ENCODE measurements at places on chromosomes 12 and 14.

GRCh38 chr12:1936406-1937320, 18.2 kb upstream of the CACNA2D4 start:
- peak; percentile 40 for DNase-seq

- no peak for DNase-seq
Measured at GRCh38 chr14:98725676-98726075, 546.3 kb downstream of the BCL11B start.

GRCh38 chr12:15428632-15429031, 106.3 kb downstream of the PTPRO start:
- peak; percentile 3 for DNase-seq

- DNase-seq: no peak
Measured at GRCh38 chr14:98160901-98161300, 1111.1 kb downstream of the BCL11B start.

DNA sequence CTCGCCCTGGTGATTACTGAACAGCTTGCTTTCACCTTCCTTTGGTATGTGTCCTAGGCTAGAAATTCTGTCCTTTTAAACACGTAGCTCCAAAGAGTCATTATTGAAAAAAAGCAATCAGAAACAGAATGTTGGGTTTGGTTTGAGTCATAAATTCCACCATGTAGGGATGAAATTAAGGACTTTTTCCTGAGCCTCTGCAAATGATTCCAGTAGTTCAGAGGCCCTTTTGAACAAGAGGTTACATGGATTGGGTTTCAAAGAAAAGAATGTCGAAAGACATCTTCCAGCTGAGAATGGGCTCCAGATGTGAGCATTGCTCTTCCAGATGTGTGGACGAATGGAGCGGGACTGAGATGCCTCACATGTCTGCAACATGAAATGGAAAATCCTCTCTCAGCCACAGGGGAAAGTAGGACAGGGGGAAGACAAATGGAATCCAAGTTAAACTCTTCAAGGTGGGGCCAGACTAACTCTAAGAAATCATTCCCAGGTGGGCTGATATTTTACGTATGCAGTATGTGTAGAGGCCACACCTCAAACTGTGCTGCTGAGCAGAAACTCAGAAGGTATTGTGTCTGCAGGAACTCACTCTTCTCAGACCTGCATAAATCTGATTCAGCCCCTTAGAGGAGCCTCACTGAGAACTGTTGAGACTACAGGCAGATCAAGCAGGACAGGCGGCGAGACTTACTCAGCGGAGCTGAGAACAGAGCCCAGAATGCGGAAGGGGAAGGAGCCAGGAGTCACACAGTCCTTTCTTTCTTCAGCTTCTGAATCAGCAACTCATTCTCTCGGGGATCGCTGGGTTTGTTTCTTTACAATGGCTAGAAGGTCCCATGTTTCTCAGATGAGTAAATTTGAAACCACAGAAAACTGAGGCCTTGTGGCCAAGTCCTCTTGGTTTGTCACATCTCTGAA, 23.3 kb upstream of the EMP1 start:
- peak; percentile 92 for DNase-seq

GRCh38 chr14:96512602-96513397, 10.6 kb downstream of the PAPOLA start:
- DNase-seq: no peak

DNA sequence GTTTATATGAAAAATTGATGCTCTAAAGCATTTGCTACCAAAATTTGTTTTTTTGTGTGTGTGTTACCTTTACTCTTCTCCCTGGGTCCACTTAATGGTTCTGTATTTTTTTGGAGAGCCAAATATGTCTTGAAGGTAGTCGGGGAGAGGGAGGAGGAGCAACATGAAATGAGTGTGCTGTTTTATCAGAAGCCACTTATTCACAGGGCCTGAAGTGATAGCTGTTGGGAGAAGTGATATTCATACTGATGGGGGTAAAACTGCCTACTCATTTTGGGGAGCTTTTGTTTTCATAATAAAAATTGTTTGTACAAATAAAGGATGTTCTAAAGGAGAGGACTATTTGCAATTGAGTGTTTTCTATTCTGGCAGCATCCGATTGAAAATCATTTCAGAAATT, 29.2 kb downstream of the CRADD start:
- no peak for DNase-seq

DNA sequence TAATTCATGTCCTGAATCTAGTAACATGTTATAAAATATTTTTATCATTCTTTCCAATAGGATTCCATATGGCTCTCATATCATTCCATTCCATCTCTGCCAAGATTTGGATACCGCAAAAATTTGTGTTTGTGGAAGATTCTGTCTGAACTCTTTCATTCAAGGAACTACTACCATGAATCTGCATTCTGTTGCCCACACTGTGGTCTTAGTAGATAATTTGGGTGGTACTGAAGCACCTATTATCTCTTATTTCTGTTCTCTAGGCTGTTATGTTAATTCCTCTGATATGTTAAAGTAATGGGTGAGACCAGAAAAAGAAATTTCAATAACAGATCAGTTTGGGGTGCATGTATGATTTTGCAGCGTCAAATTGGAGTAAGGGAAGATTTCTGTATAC, 6.2 kb downstream of the RPL36AL start:
- DNase-seq: no peak

DNA sequence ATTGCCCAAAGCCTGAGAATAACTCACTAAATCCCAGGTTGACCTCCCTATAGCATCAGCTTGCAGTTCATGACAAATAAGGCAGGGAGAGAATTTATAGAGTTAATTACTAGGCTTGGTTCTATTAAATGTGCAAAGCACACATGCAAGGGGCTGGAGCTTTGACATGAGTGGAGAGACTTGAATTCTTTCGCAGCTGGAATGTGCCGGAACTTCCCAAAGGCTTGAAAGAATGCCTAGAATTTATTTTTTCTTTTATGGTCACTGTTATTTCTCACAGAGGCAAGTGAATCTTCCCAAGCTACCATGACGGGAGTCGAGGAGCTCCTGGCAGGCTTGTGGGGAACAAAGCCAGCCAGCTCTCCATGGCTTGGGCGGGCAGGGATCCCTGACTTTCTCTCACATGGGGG, 95.5 kb upstream of the USP44 start:
- peak; percentile 75 for DNase-seq

GRCh38 chr14:36915081-36915480, 253.4 kb downstream of the PAX9 start:
- peak; percentile 12 for DNase-seq

GRCh38 chr12:123895451-123895850, 77.2 kb downstream of the CCDC92 start:
- DNase-seq: no peak

- no peak for DNase-seq
Measured at GRCh38 chr14:20419419-20419818, 6.1 kb upstream of the TEP1 start.

DNA sequence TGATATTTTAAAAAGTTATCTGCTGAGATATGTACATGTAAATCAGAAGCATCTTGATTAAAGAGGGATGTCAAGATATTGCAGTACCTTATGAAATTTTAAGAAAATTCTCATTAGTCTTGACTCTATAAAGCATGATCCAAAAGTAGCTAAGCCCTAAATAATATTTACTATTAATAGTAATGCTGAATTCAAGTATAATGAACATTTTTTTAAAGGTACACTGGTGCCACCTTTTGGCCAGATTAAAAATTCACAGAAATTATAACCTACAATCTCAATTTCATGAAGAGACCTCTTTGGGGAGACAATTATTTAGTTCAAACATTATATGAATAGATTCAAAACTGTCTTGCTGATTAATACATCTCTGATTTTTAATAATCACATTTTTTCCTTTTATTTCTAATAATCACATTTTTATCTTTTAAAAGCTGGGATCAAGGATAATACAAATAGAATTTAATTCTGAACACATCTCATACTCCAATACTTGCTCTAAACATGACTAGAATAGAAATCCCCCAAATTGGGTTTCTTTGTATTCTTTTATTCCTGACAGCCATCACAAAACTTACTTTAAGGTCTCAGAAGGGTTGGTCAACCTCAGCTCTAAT, 13.4 kb downstream of the AKAP5 start:
- DNase-seq: peak; percentile 25

- DNase-seq: no peak
Measured at GRCh38 chr12:93413064-93413463, 28.7 kb downstream of the UBE2N start.

- DNase-seq: no peak
Measured at GRCh38 chr14:23172096-23172495, 11.4 kb downstream of the SLC7A8 start.

GRCh38 chr12:11704089-11704488, 54.6 kb downstream of the ETV6 start:
- DNase-seq: no peak

- DNase-seq: no peak
Measured at GRCh38 chr12:93333054-93333453, 44.7 kb upstream of the NUDT4 start.

DNA sequence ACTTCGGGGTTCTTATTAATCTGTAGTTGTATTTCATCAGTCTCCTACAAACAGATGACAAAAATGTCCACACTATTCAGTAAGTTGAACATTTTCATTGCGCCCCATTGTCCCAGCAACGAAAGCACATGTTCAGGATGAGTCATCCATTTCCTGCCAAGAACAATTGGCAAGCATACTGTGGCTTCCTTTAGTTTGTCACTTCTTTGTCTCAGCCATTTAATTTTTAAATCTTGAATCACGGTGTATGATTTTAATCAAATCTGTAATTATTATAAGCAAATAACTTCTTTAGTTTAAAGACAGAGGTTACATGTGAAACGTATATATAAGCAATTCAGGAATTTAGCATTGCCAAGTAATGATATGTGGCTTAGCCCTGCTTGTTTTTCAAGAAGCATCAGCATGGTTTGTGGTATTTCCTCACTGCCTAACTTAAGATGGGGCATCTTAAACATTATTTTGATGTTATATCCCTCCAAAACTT, 211.3 kb upstream of the KRR1 start:
- DNase-seq: peak; percentile 86

DNA sequence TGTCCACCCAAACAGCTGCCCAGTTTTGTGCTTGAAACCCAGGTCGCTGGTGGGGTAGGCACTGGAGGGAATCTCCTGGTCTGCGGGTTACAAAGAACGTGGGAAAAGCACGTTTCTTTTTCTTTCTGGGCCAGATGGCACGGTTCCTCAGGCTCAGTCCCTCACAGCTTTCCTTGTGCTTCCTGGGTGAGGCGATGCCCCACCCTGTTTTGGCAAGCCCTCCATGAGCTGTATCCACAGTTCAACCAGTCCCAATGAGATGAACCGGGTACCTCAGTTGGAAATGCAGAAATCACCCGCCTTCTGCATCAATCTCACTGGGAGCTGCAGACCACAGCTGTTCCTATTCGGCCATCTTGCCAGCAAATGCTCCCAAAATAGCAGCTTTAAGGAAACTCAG, 51.4 kb upstream of the TMTC2 start:
- DNase-seq: no peak

- DNase-seq: no peak
Measured at GRCh38 chr14:76953311-76953945, 75.1 kb downstream of the IRF2BPL start.

DNA sequence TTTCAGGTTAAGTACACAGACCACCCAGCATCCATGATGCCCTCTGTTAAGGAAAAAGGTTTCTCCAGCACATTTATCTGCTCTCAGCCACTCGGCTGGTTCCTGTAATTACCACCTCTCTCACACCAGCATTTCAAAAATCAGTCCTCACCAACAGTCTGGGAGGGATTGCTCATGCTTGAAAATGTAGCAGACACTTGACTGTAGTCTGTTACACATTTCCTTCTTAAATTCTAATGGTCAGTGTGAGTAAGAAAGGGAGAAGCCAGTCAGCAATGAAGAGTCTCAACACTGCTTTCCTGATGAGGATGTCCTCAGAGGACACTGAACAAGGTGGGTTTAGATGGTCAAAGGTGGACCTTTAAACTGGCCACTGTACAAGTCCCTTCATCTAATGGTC, 6.0 kb downstream of the ZBTB39 start:
- DNase-seq: no peak

GRCh38 chr12:124160097-124160756, 134.7 kb upstream of the RFLNA start:
- DNase-seq: no peak

DNA sequence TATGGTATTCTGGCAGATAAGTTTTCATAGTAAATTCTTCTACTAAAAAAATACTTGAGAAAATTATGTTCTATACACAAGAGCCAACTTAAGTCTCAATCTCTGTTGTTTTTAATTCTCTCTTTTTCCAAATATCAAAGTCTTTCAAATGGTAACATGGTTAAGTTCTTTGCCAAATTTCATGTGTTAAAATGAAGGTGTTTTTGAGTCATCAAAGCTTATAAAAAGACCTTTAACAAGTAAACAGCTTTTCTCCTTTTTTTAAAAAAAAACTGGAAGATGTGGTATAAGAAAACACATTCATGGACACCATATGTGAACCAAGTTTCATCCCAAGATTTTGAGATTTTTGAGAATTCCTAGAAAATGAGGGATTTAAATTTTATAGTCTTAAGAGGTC, 111.3 kb downstream of the FOXG1 start:
- no peak for DNase-seq

- no peak for DNase-seq
Measured at GRCh38 chr12:53995002-53995377, 5.0 kb upstream of the HOXC9 start.

- DNase-seq: no peak
Measured at GRCh38 chr12:107594995-107595394, 90.6 kb upstream of the PWP1 start.

- DNase-seq: no peak
Measured at GRCh38 chr14:71856199-71856919, 75.9 kb upstream of the RGS6 start.

- no peak for DNase-seq
Measured at GRCh38 chr14:102922490-102923200, at the start of gene AMN. TSS of gene AMN (plus strand) at chr14:102922663. CDS start at chr14:102922689, 26 bp downstream.

- DNase-seq: no peak
Measured at GRCh38 chr12:88291498-88292131, 149.5 kb downstream of the TMTC3 start.

DNA sequence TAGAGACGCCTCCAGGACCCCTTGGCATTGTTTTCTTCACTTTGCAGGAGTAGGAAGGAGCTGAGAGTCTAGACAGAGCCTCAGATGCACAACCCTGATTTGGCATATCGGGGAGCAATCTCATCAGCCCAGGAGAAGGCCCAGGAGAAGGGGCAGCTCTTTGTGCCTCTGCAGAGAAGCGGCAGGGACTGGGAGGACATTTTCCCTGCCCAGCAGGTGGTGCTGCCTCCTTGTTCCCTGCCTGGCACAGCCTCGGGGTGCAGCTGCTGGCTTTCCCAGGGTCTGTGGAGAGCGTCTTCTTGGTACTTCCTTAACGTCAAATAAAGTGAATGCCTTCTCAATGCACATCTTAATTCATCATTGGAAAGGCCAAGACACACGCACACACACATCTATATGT, 419.5 kb downstream of the TMEM121 start:
- no peak for DNase-seq

DNA sequence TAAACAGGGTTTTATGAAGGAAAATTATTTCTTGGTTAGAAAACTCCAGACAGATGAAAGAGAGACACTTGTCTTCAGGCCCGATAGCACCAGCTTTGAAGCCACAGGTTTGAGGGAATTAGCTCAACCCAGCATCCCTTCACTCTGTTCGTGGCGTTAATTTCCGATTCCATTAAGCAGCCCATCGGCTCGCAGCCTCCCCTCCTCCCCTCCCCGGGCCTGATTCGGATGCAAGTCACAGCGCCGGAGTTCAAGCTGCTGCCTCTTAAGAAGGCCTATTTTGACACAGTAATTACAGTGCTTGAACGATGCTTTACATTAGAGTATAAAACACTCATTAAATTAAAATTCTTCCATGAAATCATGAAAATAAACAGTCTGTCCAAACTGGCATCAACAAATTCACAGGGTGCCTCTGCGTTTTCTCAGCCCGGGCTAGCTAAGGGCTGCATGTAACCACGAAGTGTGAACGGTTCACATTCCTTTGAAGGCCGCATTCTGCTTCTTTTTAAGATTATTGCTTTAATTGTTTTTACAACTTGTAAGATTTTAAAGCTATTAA, 145.8 kb downstream of the DICER1 start:
- no peak for DNase-seq

Data from muscle of back (tissue), 13 donors.